HAP-1 (cell line): ENCODE measurements at places on chromosomes 13 and 19.

- DNase-seq: no peak
These were observed 422.1 kb downstream of the COG6 start for GRCh38 chr13:40077396-40078027.

DNA sequence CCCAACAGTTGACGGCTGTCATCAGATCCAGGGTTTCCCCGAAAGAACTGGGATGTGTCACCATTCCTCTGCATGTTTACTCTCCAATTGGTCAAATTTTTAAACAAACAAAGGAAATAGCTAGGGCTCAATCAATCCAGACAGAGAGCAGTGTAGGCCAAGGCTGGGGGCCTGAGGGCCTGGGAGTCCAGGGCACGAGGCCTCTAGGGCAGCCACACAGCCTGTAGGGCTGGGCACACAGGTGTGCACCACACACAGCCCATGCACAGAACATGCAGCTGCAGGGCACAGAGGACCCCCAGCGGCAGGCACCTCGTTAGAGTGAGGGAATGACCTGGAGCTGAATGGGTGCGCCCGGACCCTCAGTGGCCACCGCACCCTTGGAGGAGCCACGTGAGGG lies 9.5 kb downstream of the MIER2 start:
- DNase-seq: no peak

DNA sequence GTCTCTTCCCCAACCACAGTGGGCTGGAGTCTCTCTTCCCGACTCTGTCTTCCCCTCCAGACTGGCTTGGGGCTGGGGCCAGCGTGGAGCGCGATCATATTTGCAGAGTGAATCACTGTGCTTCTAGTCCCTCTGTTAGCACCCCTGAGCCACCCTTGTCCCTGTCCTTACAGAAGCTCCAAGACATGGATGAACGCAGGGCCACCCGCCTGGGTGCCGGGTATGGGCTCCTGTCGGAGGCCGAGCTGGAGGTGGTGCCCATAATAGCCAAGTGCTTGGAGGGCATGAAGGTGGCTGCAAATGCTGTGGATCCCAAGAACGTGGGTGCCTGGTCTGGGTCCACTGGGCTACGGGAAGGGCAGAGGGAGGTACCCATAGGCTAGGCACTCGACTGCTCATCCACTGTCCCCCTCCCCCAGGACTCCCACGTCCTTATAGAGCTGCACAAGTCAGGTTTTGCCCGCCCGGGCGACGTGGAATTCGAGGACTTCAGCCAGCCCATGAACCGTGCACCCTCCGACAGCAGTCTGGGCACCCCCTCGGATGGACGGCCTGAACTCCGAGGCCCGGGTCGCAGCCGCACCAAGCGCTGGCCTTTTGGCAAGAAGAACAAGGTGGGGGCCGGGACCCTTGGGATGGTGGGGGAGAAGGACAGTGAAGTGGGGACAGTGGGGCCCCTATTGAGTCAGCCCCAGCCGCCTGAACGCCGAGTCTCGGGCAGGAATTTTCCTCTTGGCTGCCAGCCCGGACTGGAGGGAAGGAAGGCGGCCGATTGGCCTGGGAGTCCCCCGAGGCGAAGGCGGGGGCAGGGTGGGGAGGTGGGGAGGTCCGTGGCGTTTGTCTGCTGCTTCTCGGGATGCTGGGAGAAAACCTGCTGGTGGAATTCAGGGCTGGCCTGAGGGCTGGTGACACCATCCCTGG lies 5.2 kb downstream of the TRIP10 start:
- peak; percentile 62 for DNase-seq

DNA sequence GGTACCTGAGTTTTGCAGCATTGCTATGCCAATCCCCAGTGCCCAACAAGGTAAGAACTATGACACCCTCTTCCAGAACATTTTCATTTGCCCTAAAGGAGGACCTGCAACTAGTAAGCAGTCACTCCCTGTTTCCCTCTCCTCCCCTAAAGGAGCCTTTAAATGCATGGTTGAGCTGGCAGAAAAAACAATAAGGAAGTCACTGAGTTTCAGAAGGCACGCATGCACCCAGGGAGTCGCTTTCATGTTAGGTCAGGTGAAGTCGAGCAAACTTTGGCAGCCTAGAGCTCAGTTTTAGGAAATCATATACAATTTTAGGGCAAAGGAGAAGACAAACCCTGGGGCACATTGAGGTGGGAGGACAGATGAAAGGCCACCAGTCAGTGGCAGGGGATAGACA lies 11.8 kb downstream of the NLRP11 start:
- DNase-seq: no peak
